ENCODE measurements at places on chromosomes 7 and 10. TPM values are rescaled to one million over a fixed set of nuclear protein-coding genes. Genes with fewer than 3 reads are reported as not detected.

GRCh38 chr10:6194311-6194710 lies 8.4 kb upstream of the PFKFB3 start:
- no peak overlapping the region for H3K4me3 ChIP-seq
- peaks cover 32% of the 10 kb centered on the region for H3K4me1 ChIP-seq
- no peaks in the 10 kb centered on the region for H3K27me3 ChIP-seq
- no peak for DNase-seq
- H3K27ac ChIP-seq, result no peak overlapping the region

GRCh38 chr10:17859492-17860156 lies 50.5 kb downstream of the MRC1 start:
- no peaks in the 10 kb centered on the region for H3K27me3 ChIP-seq
- no peak for DNase-seq
- no peaks in the 10 kb centered on the region for H3K36me3 ChIP-seq
- H3K4me1 ChIP-seq, result no peaks in the 10 kb centered on the region
- H3K4me3 ChIP-seq, result no peak overlapping the region
- H3K27ac ChIP-seq, result no peak overlapping the region

DNA sequence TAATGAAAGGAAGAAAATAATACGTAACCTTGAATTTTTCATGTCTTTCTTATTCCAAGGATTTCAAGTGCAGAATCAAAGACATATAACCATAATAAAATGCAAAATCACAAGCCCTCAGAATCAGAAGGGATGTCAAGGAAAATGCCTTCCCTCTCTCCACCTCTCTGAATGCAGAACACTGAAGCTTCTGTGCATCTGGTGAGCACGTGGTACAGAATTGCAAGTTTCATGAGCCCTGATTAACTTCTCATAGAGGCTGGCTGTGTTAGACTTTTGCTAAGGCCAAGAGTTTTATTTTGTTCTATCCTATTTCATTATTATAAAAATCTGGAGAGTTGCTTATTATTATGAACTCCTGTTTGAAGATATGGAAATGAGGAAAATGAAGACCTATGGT lies 533.7 kb upstream of the POM121L12 start:
- no peaks in the 10 kb centered on the region for H3K36me3 ChIP-seq
- no peaks in the 10 kb centered on the region for H3K27me3 ChIP-seq
- no peak for DNase-seq
- H3K27ac ChIP-seq, result no peak overlapping the region
- H3K4me1 ChIP-seq, result peaks cover 7% of the 10 kb centered on the region

Gene LIPJ
- not detected for total RNA-seq
